ENCODE measurements at places on chromosomes 11 and 22. TPM values are rescaled to one million over a fixed set of nuclear protein-coding genes. Genes with fewer than 3 reads are reported as not detected.
A peak's percentile ranks its signal among the peaks of the same experiment; 100 is the strongest.

TSKU gene
- 31.5 TPM for total RNA-seq

NAT10 gene
- 42.4 TPM for total RNA-seq

ANGPTL5 gene
- 1.3 TPM for total RNA-seq

NCR3LG1 gene
- total RNA-seq = 3.2 TPM

GRCh38 chr11:76654298-76654851, 16.2 kb downstream of the LRRC32 start:
- peak; percentile 92 for DNase-seq

DNA sequence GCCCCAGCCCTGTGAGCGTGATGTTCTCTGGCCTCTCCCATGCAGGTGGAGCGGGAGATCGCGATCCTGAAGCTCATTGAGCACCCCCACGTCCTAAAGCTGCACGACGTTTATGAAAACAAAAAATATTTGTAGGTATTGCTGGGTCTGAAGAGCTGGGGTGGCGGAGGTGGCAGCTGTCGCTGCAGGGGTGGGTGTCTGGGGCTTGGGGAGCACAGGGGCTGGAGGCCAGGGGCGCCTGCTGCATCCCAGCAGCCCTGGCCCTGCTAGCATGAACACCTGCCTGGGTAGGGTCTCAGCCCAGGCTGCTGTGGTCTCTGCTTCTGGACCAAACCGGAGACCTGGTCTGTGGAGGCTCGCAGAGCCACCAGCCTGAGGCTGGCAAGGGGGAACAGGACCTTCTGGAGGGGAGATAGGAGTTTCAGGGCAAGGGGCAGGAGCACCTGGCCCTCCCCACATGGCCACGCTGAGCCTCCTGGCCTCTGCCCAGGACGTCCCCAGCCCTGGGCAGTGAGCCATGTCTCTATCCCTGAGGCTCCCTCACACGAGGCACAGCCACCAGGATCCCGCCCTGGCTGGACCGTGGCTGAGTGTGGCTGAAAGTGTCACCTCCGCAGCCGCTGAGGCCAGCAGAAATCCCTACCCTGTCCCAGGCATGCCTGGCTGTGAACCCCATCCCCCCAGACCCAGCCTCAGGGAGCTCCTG, 48.2 kb downstream of the MOB2 start:
- no peak for DNase-seq

GRCh38 chr22:30005213-30005857, 74.9 kb upstream of the HORMAD2 start:
- peak; percentile 66 for DNase-seq

GRCh38 chr11:59247531-59248227, 35.0 kb upstream of the MPEG1 start:
- no peak for DNase-seq

DNA sequence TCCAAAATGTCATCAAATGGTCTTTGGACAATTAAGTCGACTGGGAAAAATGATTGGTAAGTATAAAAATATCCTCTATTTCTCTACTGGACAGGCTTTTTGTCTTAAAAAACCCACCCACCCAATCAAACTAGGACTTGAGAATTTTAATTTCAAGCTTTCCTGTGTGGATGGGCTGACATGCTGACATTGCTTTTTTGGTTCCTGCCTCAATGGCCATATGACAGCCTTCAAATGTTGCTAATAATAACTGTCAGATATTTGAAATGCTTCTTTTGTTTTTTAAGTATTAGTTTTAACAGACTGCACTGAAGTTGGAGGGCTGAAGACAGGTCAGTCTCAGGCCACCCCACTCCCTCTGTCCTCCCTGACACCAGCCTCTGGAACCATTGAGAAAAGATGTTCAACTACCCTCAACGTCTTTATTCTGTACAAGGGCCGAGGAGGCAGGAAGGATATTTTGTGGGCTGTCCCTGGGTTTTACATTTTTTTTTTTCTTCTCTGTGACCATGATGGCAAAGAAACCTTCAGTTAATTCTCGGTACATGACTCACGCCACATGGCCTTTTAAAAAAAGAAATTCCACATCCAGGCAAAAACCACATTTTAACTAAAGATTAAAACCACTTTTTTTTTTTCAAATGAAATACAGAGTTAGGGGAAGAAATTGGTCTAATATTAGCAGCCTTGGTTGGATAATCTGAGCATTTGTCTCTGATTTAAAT, 130.4 kb downstream of the SLC1A2 start:
- DNase-seq = no peak

DNA sequence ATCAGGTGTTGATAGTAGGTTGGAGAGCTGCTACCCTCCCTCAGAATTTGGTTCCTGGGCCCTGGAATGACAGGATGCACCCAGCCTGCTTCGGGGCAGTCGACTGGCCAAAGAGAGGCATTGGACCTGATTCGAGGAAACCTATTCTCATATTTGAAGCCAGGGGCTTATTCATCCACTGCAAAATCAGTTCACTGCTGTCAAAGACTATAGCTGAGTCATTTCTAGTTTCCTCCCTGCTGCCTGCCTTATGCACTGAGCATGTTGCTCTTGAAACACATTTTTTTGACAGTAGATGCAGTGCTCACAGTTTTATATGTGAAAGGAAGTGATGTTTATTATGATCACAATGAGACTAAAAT, 565.4 kb downstream of the ETS1 start:
- no peak for DNase-seq

GRCh38 chr11:22558664-22559063, 67.0 kb downstream of the FANCF start:
- no peak for DNase-seq

DNA sequence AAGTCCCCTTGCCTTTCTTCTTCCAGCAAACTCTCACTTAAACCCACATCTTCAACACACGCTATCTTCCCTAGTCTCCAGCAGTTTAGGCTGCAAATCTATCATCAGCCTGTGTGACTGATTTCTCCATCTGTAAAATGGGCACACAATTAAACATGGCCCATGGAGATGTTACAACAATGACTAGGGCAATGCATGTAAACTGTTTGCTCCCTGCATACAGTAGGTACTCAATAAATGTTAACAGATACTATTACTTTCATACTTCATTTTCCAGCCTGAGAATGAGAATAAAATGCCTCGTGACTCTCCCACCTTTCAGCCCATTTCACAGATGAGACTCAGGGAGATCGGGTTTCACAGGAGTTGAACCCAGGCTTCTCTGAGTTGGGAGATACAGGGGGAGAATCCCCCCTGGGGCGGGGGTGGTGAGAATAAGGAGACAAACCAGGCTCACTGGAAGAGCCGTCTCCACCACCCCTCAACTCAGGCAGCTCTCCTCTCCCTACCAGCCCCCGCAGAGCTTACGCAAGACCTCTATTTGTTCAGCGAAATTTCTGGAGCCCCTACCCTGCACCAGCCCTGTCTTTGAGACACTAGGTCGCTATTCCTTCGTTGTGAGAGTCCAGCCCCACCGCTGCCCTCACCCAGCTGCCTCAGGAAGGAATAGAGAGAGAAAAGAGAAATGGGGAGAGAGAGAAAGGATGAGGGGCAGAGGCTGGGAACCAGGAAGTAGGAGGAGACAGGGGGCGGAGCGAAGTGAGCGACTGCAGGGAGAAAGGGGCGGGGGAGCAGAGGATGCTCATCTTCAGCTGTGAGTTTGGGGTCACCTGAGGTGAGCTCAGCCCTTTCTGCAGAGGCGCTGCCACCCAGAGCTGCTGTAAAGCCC, 42.1 kb upstream of the KLHL35 start:
- DNase-seq = peak; percentile 72

- no peak for DNase-seq
Observed at GRCh38 chr11:55707029-55707428, 45.0 kb downstream of the OR4C6 start.

DNA sequence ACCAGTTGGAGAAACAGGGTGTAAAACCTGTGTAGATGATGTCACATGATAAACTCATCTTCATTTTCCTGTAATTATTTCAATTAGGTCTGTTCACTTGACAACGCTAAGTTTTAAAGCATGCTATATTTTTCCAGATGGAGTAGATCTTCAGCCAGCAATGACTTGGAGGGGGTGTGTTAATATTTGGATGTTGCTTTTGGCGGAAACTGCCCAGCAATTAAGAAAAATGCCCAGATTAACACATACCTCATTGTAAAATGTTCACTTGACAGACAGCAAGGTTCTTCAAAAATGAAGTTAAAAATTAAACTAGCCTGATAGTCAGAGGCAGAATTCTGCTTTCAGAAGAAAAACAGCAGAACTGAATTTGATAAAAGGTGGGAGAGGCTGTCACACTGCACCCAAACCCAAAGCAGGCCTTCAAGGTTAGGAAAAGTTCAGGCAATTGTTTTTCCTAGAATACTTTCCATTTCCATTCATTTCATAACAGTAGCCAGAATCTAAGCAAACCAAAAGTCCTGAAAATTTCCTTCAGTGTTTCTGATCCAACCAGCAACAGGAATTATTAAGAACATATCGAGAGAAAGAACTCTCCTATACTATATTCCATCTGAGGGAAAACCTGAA, 33.0 kb downstream of the VSIG10L2 start:
- no peak for DNase-seq

GRCh38 chr11:12472401-12473005, 95.1 kb downstream of the PARVA start:
- DNase-seq = no peak

DNA sequence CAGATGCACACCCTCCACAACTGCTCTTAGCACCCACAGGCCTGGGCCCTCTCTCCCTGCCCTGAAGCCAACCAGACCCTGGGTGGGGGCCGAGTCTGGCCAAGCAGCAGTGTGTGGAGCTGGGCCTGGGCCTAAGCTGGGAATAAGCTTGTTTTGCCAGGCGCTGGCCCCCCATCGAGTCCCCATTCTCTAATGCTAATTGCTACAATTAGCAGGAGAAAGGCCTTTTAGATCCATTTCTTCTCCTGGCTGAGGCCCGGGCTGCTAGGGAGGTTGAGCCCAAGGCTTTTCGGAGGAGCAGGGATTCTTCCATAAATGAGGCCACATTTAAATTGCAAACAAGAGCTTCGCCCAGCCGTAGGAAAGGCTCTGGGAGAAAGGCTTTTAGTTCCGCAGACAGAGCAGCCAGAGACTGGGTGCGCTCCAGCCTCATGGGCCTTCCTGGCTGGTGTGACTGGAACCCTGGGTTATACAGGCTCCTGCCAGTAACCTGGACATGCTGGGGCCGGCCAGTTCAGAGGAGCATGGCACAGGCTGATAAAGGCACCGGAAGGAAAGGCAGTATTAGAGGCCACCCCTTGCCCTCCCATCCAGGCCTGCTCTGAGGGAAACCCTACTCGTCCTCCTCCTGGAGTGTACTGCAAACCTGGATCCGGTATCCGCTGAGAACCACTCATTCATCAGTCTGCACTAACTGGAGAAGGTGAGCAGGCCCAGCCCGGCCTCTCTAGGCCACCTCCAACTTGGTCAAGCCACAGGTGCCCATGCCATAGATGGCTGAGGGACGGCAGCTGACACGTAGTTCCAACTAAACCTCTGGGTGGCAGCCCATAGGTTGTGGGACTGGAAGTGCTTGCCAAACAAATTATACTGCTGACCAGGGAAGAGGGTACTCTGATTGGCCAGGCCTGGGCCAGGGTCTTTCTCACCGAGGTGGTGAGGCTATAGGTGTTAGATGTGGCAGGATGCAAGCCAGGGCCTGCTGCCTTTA, 6.2 kb downstream of the KCNQ1OT1 start:
- peak; percentile 59 for DNase-seq

DNA sequence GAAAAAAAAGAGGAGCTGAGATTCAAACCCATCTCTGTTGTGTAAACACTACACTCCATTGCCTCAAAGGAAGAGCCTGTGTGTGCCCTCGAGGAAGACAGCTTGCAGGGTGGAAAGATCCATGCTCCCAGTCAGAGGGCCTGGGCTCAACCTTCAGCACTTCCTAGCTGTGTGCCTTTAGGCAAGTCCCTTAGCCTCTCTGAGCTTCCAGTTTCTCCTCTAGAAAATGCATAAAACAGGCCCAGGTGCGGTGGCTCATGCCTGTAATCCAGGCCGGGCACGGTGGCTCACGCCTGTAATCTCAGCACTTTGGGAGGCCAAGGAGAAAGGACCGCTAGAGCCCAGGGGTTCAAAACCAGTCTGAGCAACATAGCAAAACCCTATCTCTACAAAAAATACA, 4.6 kb upstream of the ARFGAP2 start:
- no peak for DNase-seq

DNA sequence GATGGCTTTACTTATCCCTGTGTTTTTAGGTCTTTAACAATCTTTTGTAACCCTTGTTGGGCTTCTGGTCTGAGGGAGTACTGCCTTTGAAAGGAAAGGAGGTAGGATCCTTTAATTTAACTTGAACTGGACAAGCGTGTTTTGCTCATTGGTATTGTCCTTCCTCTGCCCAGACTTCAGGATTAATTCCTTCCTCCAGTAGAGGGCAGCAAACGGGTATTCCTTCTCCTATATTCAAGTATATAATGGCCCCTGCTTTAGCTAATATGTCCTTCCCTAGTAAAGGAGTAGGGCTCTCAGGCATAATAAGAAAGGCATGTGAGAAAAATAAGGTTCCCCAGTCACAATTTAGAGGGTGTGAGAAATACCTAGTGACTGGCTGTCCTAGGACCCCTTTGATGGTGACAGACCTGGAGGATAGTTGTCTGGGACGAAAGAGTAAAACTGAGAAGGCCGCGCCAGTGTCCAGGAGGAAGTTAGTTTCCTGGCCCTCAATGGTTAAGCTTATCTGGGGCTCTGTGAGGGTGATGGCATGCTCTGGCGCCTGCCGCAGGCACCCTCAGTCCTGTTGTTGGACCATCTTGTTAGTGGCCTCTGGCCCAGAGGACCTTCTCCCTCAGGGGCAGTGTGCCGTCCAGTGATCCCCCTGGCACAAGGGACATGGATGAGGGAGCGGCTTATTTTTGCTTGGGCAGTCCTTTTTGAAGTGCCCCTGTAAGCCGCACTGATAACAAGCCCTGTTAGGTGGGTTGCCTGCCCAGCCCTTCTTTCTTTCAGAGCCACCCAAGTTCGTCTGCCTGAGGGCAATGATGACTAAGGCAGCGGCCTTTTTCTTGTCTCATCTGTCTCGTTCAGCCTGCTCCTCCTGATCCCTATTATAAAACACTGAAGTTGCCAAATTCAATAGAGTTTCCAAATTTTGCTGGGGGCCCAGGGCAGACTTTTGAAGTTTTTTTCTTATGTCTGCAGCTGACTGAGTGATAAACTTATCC, 51.8 kb downstream of the C11orf71 start:
- DNase-seq = no peak

DNA sequence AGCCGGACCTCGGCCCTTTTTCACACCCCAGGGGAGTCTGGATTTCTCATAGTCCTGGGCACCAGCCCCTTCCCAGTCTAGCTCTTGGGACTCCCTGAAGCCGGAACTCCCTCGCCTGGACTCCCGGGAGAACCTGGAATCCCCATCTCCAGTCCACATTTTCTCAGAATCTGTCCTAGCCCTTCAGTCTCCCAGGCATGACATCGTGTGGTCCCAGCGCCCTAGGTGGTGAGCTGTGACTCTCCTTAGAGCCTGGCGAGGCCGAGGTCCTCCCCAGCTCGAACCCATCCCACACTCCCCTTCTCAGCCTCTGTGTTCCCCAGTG, 673 bp upstream of the DUSP18 start:
- DNase-seq = no peak

GRCh38 chr22:41687901-41688364, 734 bp downstream of the SNU13 start:
- DNase-seq = peak; percentile 63

Data from aorta (tissue), 5 donors.